ENCODE measurements at places on chromosomes 7 and 10.
A peak's percentile ranks its signal among the peaks of the same experiment; 100 is the strongest.

DNA sequence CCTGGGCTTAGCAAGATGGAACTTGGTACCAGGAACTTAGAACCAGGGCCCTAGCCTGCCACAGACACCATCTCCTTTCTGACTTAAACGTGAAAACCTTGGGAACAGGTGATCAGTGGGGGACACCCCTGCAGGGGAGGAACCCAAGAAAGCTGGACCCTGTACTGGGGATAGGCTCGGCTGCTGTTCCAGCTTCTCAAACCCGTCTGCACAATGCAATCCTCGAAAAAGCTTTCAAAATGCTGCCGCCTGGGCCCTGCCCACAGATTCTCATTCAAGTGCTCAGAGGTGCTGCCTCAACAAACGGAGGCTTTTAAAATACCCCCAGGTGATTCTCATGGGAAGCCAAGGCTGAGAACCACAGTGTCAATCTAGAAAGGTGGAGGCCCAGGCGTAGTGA is 169.7 kb downstream of the ARHGAP21 start:
- no peak for DNase-seq

DNA sequence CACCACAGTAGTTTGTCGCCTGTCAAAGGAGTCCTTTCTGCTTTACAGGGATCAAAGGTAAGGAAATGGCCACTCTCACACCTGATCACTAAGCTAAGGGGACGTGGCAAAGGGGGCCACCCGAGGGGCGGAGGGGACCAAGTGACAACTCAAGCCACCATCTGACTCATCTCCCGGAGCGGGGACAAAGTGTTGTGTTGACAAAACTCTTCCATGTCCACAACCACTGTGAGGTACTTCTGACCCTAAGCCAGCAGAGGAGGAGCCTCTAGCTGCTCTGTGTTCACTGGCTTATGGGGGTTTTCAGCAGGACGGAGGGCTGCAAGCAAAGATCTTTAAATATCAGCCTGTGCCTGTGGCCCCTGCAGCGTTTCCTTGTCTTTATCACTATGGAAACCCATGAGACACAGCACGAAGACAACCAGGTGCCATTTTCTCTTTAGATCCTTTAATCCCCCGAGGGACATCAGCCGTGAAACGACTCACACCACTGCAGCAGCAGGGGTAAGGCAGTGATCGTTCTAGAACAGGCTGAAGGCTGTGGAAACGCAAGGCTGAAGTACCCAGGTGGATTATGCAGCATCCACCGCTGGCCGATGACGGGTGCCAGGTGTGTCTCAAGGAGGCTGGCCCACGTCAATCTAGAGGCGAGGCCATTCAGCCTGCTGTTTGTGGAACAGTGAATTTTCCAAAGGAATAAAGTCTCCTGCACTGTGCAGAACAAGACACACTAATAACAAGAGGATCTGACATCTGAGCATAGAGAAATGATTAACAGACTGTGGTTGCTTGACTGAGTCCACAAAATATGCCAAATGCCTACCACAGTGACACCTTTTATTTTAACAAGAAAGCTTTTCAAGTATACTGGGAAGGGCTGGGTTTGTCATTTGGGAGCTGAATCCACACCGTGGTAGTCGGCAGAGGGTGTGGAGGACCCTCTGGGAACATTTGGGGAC is 26.6 kb upstream of the DDC start:
- no peak for DNase-seq

DNA sequence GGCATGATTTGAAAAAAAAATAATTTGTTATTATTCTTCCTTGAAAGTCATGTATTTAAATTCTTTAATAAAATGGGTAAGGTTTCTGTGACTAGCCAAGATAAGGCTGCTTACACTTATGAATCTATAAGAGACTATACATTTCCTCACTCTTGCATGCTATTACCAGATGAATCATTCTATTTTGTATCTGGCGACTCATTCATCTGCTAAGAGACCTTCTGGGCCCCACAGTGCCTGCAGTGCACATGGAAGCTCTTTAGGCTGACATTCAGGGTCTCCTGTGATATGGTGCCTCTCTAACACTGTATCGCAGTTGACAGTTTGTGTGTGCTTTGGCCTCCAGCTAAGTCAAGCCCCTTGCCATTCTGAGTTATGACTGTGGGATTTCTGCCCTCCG is 121.9 kb downstream of the NRG3 start:
- DNase-seq: no peak

GRCh38 chr10:63466144-63466935 is 563 bp upstream of the JMJD1C start:
- peak; percentile 62 for DNase-seq

- DNase-seq: peak; percentile 78
Measured at GRCh38 chr7:46485481-46486065, 564.5 kb upstream of the IGFBP3 start.

DNA sequence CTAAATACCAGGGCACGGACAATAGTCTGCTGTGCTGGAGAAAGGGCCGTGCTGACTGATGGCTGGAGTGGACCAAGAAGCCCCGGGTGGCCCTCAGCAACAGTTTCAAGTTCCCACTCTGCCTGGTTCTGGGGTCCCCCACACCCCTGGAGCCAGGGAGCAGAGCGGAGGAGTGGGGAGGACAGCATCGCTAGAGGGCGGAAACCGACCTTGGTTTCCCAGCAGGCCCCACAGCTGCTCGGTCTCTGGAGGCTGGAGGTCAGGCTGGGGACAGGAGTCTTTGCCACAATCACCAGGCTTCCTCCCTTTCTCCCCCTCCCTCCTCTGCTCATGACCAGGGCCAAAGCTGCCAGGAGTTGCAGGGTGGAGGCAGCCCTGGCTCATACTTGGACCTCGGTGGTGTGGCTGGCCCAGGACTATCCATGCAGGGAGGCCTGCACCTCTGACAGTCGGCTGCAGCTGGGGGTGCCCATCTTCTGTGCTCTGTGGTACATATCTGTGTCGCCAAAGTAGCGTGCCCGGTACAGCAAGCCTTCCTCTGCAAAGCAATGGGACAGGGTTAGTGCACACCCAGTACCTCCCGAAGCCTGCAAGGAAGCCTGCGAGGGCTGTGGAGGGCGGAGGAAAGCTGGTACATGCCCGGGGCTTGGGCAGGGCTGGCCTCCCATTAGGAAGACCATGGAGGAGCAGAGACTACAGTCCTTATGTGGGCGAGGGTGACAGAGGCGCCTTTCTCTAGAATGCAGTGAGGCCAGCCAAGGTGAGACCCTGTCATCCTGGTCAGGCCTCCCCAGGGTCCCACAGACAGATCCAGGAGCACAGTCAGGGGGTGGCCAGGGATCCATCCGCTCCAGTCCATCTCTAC is 19.1 kb downstream of the DNAJB12 start:
- no peak for DNase-seq

DNA sequence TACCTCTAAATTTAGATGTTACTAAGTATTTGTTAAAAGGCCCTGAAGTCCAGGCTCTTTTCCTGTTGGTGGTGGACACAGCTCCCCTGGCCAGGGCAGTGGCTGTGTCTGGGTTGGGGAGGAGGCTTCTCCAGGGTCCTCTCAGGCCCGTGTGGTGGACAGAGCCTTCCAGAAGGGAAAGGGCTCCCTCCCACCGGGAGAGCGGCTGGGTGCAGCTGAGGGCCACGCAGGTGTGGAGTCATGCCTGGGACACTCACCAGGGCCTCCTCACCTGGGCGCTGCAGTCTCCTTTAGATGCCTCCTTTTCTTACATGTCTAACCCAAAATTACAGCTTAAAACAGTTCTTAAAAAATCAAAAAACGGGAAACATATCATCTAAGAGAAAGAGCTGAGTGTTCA is 128.2 kb upstream of the TCERG1L start:
- no peak for DNase-seq

DNA sequence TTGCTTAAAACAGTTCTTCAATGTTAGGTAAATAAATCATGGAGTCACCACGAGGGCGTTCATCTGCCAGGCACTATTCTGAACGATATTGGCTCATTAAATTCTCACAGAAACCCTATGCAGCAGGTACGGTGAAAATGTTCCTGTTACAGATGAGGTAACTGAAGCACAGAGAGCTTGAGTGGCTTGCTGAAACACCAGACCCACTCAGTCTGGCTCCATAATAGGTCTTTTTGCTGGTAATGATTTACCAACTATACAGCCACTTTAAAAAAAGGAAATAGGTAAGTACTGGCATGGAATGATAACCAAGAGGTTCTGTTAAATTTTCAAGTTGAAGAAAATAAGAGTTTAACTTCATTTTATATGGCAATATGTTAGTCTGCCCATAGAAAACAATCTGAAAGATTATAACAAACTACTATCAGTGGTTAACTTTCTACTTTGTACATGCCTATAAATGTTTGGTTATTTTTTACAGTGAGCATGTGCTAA is 1.3 kb upstream of the TM9SF3 start:
- no peak for DNase-seq

DNA sequence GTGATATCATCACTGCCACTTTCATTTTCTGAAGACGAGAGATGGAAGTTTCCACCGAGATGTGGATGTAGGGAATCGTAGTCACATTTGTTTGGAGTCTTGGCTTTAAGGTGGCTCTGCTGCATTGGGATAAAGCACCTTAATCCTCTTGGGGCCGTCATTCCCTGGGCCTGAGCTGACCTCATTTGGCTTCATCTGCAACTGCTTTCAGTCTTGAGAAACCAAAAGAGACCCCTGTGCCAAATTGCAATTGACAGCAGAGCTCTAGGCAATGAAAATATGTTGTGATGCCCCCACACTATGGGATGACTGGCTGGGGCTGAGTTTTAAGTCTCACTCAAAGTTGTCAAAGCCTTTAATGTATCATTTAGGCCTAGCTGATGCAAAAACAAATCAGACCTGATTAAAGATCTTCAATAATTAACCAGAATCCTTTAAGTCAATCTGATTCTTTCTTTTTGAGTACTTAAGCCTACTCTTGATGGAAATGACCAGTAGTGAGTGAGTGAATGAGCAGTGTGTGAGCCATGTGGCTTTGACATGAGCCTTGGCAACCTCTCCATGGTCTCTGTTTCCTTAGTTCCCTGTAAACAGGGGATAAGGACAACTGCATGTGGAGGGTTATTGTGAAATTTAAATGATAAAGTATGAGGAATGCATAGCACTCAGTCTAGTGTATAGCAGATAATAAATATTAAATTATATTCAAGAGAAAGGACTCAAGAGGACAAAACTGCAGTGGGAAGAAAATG is 155.0 kb downstream of the BMPER start:
- DNase-seq: peak; percentile 75
